Stimulated activated CD4-positive, alpha-beta T cell treated with anti-CD3 and anti-CD28 coated beads, TNF-alpha, amount 100 ng/mL, for 4 hours (primary cell): ENCODE measurements at places on chromosomes 16 and 17.

DNA sequence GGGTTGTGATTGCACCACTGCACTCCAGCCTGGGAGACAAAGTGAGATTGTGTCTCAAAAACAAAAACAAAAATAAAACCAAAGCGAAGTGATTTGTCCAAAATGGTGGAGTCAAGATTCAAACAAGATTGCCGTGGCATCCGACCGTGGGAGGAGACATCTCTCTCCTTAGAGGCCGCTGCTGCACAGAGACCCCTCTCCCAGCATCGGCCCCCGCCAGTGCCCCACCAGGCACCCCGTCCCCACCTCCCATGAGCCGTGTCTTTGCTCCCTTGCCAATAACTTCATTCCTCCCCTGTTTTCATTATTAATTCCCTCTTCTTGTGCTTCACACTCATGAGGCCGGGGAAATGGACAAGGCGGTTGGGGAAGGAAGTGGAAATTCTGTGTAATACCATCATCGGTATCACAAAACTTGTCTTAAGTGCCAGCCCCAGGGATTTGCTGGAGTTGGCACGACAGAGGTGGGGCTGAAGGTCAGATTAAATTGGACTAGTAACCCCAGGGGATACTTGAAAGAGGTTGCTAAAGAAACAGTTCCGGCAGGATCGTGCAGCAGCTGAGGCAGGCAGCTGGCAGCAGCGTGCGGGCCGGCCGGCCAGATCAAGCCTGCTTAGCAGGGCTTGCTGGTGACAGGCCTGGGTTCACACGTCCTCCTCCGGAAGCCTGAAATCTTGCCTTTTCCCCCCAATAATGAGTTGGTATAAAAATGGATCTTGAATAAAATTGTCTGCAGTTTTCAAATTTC is 66.8 kb downstream of the RTN4RL1 start:
- no peak for DNase-seq

GRCh38 chr17:65633988-65634387 is 72.5 kb upstream of the AXIN2 start:
- no peak for DNase-seq

DNA sequence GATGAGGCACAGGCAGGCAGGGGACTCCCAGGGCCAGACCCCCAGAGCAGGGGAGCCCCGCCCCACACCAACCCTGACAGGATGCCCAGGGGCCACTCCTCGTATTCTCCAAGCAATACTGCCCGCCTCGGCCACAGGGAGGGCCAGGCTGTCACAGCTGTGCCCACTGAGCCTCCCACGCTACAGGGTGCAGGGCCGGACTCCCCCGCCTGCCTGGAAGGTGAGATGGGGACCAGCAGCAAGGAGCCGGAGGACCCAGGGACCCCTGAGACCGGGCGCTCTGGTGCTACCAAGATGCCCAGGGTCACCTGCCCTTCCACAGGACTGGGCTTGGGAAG is 18.8 kb upstream of the ZFPM1 start:
- no peak for DNase-seq

DNA sequence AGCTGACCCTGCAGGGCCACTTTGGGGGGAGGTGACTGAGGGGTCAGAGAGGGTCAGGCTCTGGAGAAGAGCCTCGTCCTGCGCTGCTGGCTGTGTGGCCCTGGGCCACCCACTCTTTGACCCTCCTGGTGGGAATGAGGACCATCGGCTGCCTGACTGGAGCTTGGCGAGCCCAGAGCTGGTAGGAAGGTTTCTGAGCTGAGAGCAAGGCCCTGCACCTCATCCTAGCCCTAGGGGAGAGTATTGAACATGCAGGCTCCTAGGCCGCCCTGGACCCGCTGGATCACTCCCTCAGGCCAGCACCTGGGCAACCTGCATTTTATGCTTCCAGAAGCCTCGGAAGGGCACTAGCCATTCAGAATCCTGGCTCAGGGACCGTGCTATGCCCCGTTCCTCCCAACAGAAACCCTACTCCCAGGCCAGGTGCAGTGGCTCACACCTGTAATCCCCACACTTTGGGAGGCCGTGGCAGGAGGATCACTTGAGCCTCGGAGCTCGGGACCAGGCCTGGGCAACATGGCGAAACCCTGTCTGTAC is 14.5 kb downstream of the MAP2K3 start:
- DNase-seq, result no peak

DNA sequence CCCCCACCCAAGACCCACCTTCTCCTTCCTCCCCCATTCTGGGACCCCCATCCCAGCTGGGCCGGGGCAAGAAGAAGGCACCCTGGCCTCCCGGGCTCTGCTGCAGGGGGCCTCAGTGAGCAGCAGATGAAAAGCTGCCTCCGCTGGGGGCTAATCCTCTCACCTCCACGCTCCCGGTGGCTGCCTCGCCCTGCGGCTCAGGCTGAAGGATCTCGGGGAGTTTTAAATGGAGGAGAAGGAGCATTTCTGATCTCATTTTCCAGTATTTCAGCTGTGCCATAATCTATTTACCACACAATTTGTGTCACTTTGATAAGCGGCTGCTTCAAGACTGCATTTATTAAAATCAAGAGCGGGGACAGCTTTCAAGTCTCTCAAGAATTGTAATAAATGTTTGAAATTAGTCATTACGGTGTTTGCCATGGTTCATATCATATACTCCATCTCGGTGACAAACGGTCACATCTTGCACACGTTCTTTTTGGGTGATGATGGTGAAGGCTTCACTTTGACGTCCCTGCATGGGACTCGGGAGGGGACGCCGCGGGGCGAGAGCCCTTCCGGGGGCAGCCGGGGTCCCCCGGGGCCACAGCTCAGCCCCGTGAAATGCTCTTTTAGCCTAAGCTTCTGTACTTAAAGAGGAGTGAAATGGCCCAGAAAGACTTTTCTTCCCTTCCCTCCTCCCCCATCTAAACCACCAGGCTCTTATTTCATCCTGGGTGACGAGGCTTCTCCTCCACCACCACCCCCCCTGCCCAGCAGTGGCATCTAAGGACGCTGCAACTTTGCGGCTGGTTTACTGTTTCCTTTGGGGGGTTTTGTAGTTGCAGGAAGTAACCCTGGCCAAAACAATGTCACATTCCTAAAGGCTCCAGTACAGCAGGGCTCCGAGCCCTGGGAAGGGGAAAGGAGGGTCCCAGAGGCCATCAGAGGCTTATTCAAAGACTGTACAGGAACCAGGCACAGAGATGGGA is 313.1 kb upstream of the TNRC6C start:
- DNase-seq, result no peak

DNA sequence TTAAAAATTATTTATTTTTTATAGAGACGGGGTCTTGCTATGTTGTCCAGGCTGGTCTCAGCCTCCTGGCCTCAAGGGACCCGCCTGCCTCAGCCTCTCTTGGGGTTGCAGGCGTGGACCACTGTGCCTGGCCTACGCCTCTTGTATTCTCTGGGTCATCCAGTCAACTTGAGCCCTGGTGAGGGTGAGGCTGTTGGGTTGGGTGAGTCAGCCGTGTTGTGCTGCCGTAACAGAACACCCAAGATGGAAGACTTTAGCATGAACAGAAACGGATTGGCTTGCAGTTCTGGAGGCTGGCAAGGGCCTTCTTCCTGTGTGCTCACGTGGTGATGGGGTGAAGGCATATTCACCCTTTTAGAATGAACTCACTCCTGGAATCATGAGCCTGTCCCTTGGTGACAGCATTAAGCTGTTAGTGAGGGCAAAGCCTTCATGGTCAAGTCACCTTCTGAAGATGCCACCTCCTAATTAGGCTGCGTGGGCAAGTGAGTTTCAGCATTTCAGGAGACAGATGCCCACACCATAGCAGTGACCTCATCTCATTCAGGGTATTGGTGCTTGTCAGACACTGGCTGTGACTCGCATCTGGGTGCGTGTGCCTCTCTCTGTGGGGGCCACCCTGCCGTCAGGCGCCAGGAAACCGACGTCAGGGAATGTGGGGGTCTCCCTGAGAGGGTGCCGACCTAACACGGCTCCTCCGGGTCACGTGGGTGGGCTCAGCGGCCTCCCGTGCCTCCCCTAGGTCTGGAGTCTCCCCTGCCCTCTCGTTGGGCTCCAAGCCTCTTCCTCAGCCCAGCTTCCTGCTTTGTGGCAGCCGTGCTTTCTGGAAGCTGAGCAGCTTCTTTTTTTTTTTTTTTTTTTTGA is 49.8 kb downstream of the WDR45B start:
- no peak for DNase-seq

- no peak for DNase-seq
Observed at GRCh38 chr17:66971264-66971663, 6.8 kb downstream of the CACNG4 start.

GRCh38 chr16:931626-932500 is 38.9 kb downstream of the LMF1 start:
- DNase-seq, result no peak

GRCh38 chr16:53022374-53022773 is 30.3 kb downstream of the CHD9NB start:
- no peak for DNase-seq

GRCh38 chr17:47841488-47842291 is 617 bp upstream of the SCRN2 start:
- no peak for DNase-seq

GRCh38 chr17:11308531-11308930 is 67.5 kb downstream of the SHISA6 start:
- DNase-seq, result no peak

DNA sequence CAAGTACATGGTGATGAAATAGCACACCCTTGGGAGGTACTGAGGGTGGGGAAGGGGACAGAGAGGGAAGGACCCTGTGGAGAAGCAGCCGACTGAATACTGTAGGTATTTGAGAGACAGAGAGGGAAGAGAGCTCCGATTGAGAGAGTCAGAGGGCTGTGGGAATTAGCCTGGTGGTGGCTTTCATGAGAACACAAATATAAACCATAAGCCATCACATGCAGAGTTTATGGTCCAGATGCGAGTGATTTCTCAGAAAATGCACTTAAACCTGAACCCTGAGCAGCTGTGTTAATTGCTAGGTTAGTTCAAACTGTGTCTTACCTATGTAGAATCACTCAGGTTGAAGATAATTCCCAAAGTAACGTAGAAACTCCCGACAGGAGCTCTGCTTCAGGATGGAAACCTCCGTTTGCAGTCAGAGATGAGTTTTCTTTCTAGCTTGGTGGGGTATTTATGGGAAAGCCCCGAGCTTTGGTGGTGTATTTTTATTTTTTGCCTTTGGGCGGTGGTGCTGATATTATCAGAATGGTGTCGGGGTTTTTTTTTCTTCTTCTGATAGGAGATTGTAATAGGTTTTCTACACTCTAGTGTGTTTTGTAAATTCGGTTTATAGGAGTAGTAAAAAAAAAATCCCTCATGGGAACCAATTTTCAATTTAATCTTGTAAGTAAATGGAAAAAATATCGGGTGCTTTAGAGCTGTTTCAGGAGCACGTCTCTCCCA is 184.9 kb upstream of the CACNG5 start:
- DNase-seq, result no peak

DNA sequence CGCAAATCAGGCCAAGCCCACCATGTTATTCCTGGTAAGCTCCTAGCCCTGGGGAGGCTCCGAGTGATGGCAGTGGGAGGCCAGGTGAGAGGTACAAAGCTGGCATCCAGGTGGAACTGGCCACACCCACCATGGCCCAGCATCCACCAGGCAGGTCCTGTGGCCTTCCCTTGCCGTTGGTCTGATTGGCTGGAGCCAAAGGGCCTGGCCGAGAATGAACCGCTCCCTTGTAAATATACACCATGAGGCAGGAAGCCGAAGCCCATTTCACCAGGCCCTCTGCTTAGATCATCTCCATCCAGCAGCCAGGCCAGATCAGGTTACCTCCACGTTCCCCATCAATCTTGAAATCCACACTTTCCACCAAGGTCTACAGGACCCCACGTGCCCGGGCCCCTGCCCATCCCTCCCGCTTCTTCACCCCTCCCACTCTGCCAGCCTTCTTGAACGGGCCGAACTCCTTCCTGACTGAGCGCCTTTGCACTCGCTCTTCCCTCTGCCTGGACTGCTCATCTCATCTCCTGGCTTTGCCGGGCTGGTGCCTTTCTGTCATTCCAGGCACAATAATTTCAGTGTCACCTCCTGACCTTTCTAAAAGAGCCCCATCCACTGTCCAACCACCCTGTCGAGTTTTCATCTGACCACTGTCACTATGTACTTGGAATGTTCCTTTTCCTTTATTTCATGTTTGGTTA is 5.8 kb downstream of the SOCS1 start:
- no peak for DNase-seq

- DNase-seq, result no peak
Observed at GRCh38 chr16:66295761-66296546, 70.5 kb upstream of the CDH5 start.

DNA sequence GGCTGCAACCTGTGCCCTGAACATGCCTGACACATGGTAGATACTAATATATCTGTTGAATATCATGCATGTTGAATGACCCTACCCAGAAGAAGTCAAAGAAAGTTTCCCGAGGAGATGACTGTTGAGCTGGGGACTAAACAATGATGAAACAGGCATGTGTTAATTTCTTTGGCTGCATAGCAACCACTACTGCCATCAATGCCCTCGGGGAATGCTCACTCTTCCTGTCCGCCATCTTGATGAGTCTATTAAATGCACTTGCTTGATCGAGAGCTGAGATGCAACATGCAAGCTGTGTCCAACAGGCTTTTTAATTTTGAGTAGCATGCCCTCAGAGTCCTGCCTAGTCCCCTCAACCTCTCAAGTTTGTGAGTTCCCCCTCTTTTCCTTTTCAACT is 31.3 kb downstream of the GRIN2A start:
- no peak for DNase-seq

DNA sequence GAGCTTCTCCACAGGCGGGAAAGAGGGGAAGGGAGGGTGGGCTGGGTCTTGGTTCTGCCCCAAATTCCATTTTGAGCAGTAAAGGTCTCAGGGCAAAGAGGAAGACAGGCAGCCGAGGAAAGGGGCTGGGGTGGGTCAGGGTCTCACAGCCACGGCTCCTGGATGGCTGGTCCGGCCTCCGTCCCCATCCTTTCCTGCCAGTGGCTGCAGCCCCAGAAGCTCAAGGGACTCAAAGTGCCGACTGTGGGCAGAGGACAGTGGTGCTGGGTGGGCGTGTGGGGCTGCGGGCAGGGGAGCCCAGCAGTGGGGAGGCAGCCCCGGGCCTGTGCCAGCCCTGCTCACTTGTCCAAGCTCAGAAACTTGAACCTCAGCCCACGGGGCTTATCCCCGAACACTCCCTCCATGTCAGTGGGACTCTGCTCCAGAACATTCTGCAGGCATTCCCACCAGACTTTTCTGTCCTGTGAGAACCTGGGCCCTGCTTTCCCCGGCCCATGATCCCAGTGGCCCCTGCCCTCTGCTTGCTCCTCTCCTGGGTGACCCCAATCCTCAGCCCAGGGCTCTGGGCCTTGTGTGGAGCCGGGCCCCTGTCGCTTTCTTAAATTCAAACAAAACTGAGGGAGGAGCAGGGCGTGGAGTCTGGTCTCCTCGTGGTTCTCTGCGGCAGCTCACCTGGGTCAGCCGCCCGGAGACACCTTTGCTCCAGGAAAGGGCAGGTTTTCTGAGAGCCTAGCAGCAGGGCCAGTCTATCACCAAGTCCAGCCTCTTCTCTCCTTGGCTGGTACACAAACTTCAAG is 117.8 kb upstream of the METRNL start:
- DNase-seq, result no peak

GRCh38 chr16:26598061-26598460 is 468.7 kb upstream of the C16orf82 start:
- DNase-seq, result peak; percentile 24

- no peak for DNase-seq
Observed at GRCh38 chr17:58120195-58120822, 27.9 kb upstream of the OR4D1 start.

- no peak for DNase-seq
Observed at GRCh38 chr16:53768593-53768992, 64.6 kb downstream of the FTO start.

GRCh38 chr16:56145369-56145768 is 45.9 kb upstream of the GNAO1 start:
- no peak for DNase-seq

- no peak for DNase-seq
Observed at GRCh38 chr16:1425616-1426370, 5.1 kb upstream of the PERCC1 start.

GRCh38 chr17:61444831-61445230 is 7.4 kb upstream of the TBX4 start:
- no peak for DNase-seq

- DNase-seq, result peak; percentile 54
Observed at GRCh38 chr16:361872-362701, 8.3 kb downstream of the MRPL28 start.
